ENCODE measurements at places on chromosomes 2 and 18. TPM values are rescaled to one million over a fixed set of nuclear protein-coding genes. Genes with fewer than 3 reads are reported as not detected.

The MYCN gene
- total RNA-seq: 0.65 TPM

The HOXD12 gene
- not detected for total RNA-seq

The DUSP19 gene
- total RNA-seq: 1.5 TPM

The DCDC2C gene
- total RNA-seq: not detected

The CYP26B1 gene
- total RNA-seq: 11.3 TPM

The IWS1 gene
- 20.9 TPM for total RNA-seq

The DSG1 gene
- not detected for total RNA-seq

The FSHR gene
- not detected for total RNA-seq

The KIF1A gene
- total RNA-seq: not detected

The OSR1 gene
- total RNA-seq: 72.7 TPM

The OBSL1 gene
- 63.2 TPM for total RNA-seq

Measured in cardiac atrium fibroblast (primary cell).